ENCODE measurements at places on chromosomes 16 and 17.

DNA sequence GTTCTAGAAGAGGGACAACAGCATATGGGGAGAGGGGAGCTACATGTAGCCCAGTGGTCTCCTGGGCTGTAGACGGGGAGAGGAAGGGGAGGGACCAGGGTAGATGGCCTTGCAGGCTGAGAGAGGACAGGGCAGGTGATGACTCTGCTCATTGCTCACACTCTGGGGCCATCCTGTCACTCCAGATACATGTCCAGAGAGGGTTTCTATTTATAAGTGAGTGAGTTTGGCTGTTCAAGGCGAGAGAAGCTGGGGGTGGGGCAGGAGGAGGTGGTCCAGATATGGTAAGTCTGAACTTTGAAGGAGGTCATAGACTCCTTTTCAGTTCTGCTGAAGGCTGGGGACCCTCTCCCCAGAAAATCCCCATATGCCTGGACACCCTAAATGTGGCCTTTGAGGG is 22.2 kb downstream of the CACNA1G start:
- H3K27me3 ChIP-seq = peaks cover 95% of the 10 kb centered on the region
- H3K36me3 ChIP-seq = peaks cover 4% of the 10 kb centered on the region

DNA sequence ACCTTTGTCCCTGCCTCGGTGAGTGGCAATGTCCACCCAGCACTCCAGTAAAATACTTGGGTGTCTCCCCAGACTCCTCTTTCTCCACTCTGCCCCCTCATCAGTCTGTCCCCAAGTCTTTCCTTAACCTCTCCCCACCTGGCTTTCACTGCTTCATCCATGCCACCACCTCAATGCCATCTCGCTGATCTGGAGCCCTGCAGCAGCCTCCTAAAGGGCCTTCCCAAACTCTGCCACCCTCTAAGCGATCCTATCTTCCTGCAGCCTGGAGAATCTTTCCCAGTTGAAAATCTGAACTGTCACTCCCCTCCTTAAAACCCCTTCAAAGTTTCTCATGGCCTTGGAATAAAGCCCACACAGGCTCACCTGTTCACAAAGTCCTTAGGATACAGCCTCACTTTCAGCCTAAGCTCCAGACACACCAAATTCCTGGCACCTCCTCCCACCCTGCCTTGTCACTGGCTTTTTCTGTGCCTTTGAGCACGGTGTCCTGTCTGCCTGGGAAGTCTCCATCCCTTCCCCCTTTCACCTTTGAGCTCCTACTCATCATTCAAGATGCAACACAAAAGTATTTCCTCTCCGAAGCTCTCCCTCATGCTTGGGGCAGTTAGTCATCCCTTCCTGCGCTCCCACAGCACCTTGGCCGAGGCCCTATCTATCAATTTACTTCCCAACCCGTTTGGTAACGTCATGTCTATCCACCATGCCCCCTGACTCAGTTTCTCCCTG is 2.8 kb downstream of the WNK4 start:
- peaks cover 9% of the 10 kb centered on the region for H3K4me1 ChIP-seq
- no peak for DNase-seq
- H3K4me3 ChIP-seq = no peak overlapping the region
- no peak overlapping the region for H3K27ac ChIP-seq

DNA sequence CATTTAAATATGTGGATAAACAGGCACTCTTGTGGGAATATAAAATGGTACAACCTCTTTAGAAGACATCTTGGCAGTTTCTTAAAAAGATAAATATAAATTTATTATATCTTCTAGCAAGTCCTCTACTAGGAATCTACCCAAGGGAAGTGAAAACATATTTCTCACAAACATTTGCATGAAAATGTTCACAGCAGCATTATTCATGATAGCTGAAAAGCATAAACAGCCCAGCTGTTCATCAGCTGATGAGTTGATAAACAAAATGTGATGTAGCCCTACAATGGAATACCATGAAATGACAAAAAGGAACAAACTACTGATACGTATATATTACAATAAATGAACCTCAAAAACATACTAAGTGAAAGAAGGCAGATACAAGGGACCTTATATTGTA is 12.0 kb downstream of the DGKE start:
- no peak overlapping the region for H3K4me3 ChIP-seq
- H3K27me3 ChIP-seq = no peaks in the 10 kb centered on the region

DNA sequence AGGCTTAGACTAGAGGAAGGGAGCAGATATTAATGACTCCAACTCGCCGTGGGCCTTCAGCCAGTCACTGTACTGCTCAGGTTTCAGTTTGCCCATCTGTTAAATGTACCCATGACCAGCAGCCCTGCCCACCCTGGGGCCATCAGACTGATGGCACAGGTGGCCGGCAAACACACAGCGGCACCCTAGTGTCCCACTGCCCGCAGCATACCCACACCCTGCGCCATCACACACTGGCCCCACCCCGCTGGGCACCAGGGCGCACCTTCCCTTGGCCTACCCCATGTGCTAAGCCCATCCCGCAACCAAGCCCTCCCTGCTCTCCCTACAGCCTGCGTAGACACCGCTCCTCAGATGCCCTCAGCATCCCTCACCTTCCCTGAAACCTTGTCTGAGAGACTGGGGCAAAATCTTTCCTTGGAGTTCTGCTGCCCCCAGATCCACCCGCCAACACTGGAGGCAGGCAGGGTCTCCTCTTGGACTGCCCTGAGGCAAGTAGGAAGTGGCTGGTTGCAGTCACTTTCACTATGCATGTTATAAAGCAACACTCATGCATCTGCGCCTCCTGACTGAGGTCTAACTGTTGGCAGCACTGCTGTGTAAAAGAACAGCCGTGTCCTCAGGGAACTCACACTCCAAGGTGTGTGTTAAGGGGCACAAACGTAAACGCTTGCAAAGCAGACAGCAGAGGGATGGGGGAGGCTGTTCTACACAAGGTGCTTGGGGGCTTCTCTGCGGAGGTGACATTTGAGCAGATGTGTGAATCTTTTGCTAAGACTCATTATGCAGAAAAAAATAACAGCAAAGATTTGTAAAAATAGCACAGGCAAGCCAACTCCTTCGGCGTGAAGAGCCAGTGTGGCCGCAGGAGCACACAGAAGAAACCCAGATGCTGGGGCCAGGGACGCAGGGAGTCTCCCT is 6.7 kb upstream of the BCAR1 start:
- peaks cover 25% of the 10 kb centered on the region for H3K36me3 ChIP-seq
- H3K27me3 ChIP-seq = no peaks in the 10 kb centered on the region
- no peak overlapping the region for H3K4me3 ChIP-seq
- H3K4me1 ChIP-seq = peaks cover 60% of the 10 kb centered on the region
- H3K27ac ChIP-seq = no peak overlapping the region
- DNase-seq = no peak

DNA sequence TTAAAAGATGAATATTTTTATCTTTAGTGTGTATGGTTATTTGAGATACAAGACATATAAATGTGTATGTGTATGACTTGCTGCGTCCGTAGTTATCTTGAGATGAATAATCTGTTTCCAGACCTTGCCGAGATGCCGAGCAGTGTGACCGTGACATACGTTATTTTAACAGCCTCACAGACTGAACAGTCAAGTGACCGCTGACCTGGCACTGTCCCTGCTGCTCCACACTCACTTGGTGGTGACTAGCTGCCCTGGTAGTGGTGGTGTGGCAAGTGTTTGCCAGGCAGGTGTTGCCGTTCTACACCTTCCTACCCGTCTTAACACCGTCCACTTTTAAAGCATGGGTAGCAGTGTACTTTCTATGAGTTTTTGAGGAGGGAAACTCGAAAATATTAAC is 5.0 kb downstream of the ZC3H18 start:
- H3K4me1 ChIP-seq = peaks cover 17% of the 10 kb centered on the region
- no peaks in the 10 kb centered on the region for H3K27me3 ChIP-seq
- no peak for DNase-seq
- H3K36me3 ChIP-seq = peaks cover 77% of the 10 kb centered on the region
- H3K4me3 ChIP-seq = no peak overlapping the region

GRCh38 chr16:58507195-58507962 is 7.4 kb downstream of the NDRG4 start:
- no peaks in the 10 kb centered on the region for H3K4me1 ChIP-seq
- peaks cover 28% of the 10 kb centered on the region for H3K36me3 ChIP-seq
- peaks cover 13% of the 10 kb centered on the region for H3K27me3 ChIP-seq
- no peak overlapping the region for H3K4me3 ChIP-seq

GRCh38 chr17:2964831-2965230 is 98.6 kb downstream of the OR1D5 start:
- no peak overlapping the region for H3K4me3 ChIP-seq
- H3K27me3 ChIP-seq = no peaks in the 10 kb centered on the region
- no peak for DNase-seq
- H3K36me3 ChIP-seq = peaks cover 28% of the 10 kb centered on the region
- peaks cover 15% of the 10 kb centered on the region for H3K4me1 ChIP-seq
